ENCODE measurements at places on chromosomes 7 and 10.
A peak's percentile ranks its signal among the peaks of the same experiment; 100 is the strongest.

- DNase-seq = peak; percentile 9
Measured at GRCh38 chr10:35212856-35213255, 86.2 kb downstream of the CREM start.

DNA sequence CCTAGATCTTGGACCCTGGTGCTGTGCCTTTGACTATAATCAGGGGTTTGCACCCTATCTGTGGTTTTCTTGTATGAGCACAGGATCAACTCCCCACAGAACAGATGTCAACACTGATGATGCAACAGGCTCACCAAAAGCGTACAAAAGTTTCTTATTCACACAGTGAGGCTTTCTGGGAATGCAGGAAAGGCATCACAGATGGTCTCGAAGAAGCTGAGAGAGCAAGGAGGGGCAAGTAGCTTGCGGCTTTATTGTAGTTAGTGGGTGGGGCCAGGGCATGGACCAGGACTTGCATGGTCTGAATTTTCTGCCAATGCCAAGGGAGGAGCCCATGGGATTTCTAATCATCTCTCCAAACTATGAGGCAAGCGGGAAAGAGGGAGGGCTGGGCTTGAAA is 46.2 kb downstream of the SEC61G start:
- no peak for DNase-seq

DNA sequence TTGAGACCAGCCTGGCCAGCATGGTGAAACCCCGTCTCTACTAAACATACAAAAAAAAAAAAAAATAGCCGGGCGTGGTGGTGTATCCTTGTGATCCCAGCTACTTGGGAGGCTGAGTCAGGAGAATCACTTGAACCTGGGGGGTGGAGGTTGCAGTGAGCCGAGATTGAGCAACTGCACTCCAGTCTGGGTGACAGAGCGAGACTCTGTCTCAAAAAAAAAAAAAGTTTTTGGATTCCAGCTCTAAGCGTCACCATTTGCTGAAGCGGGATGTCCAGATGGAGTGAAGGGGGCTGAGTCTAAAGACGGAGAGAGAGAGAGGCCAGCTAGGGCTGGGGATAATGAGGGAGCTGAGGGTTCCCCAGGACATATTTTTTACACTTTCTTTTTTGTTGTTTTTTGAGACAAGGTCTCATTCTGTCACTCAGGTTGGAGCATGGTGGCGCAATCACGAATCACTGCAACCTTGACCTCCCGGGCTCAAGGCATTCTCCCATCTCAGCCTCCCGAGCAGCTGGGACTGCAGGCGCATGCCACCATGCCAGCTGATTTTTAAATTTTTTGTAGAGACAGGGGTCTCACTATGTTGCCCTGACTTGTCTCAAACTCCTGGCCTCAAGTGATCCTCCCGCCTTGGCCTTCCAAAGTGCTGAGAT is 9.4 kb upstream of the HK1 start:
- peak; percentile 30 for DNase-seq

DNA sequence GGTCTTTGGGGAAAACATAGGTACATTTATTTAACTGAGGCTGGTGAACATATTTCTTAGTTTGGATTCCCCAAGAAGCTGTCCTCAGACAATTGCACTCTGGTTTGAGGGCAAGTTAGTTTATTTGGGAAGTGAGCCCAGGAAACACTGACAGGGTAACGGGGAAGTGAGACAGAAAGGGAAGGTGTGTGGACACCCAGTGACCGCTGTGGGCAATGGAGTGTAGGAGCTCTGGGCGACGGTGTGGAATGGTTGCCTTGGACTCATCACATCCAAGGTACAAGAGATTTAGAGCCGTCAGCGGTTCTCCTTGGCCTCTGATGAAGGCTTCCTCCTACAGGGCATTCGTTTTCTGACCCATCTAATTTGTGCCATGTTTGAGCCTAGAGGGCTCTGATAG is 7.1 kb downstream of the MRC1 start:
- no peak for DNase-seq

GRCh38 chr7:150939466-150939865 is 38.7 kb downstream of the KCNH2 start:
- DNase-seq = no peak

DNA sequence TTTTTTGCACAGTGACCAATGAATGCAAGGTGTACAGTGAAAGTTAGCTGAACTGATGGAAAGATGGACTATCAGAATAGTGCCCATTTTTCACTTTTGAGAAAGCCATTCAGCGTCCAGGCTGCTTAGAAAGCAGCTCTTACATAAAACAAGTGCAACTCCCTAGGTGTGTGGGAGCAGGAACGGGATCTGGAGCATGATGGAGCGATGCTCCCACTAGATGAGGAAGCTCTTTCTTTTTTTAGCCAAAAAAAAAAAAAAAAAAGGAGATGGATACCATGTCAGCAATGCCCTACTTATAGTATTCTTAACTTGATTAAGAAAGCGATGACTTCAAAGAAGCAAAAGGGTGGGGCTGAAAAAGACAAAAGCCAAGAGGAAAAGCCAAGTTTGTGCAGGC is 925.5 kb downstream of the GATA3 start:
- DNase-seq = no peak

DNA sequence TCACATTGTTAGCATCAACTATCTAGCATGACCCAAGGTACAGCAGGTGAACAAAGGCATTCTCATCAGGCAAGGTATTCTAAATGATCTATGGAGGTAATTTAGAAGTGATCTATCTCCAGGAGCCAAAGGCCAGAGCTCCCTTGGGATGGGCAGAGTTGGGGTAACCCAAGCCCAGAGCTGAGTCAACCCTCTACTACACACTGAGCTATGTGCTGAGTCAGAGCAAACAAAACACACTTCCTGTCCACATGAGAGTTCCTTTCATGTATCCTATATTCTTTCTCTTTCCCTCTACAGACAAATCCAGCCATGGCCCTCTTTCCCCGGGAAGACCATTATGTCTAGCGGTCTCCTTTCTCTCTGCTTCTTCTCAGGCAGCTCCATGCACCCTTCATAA is 68.2 kb upstream of the AGK start:
- DNase-seq = no peak
